AG04449 (cell line): ENCODE measurements at places on chromosomes 6 and 20.
A peak's percentile ranks its signal among the peaks of the same experiment; 100 is the strongest.

DNA sequence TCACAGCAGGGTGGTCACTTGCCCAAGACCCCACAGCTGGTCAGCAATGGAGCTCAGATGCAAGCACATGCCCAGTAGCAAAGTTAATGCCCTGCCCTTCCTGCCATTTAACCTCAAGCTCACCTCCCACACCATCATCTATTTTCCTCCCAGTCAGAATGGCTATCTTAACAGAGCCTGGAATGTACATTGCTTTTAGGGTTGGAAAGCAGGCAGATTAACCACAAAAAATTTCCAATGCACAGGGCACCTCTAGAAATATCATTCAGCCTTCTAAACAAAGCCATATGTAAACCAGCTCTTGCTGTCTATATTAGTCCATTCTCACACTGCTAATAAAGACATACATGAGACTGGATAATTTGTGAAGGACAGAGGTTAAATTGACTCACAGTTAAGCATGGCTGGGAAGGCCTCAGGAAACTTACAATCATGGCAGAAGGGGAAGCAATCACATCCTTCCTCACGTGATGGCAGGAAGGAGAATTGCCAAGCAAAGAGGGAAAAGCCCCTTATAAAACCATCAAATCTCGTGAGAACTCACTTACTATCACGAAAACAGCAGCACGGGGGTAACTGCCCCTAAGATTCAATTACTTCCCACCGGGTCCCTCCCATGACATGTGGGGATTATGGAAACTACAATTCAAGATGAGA lies 106.9 kb downstream of the FYN start:
- peak; percentile 67 for DNase-seq

- DNase-seq: no peak
These were observed 21.5 kb upstream of the NTSR1 start for GRCh38 chr20:62686869-62687830.

DNA sequence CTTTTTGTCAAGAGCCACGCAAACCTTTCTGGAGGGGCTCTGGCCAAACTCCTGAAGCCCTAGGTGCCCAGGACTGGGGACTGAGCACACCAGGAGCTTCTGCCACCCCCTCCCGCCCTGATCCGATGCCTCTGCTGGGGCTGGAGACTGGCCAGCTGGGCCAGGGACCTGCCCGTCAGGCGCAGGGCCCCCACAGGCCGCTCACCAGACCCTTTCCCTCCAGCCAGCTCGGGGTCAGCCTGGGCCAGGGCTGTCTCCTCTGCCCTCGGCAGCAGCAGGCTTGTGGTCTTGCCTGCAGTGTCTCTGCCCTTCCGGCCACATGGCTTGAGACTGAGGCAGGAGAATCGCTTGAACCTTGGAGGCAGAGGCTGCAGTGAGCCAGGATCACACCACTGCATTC lies 14.6 kb downstream of the RTEL1 start:
- no peak for DNase-seq

GRCh38 chr6:21297665-21298064 lies 295.9 kb upstream of the SOX4 start:
- DNase-seq: no peak

DNA sequence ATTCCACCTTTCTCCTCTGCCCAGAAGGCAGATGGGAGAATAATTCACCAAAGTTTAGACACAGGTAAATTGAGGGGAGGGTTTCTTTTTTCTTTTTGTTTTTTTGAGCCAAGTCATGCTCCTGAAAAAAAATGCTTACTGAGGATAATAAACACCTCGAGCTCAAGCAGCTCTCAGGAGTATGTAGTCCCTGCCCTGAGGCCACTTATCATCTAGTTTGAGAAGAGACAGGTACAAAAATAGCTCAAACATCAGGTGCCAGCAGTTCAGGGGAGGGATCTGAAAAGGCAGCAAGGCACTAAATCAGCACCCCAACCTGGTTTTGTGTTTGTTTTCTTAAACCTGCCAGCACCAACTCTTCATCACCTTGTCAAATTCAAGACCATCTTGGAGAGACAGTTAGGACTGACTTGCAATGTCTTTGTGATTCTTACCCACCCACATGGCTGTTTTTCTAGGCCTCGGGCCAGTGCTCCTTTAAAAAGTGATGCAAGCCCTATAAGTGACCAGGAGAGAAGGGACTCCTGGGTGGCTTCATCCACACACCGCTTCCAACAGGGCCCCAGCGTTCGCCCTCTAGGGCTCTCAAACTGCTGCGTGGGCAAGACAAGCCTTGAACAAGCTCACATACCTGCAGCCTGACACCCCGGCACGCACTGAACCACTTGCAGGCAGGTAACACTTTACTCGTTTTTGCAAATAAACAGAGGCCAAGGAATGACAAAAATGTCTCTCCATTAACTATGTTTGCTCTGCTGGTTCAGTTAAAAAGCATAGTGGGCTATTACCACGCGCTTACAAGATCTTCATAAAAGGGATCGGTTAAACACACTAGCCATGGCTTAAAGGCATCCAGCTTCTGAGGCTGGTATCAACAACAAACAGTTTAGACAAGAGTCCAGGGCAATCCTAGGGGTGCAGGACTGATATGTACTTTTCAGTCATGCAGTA lies 13.9 kb downstream of the JAG1 start:
- no peak for DNase-seq

- no peak for DNase-seq
These were observed 185.6 kb upstream of the CST7 start for GRCh38 chr20:24763386-24764026.
